ENCODE measurements at places on chromosomes 7 and 10. TPM values are rescaled to one million over a fixed set of nuclear protein-coding genes. Genes with fewer than 3 reads are reported as not detected.
A peak's percentile ranks its signal among the peaks of the same experiment; 100 is the strongest.

The VWC2 gene
- total RNA-seq: not detected

The ZYX gene
- 48.4 TPM for total RNA-seq

The SLC29A4 gene
- total RNA-seq: 0.90 TPM

The HYAL4 gene
- not detected for total RNA-seq

The STK31 gene
- 0.33 TPM for total RNA-seq

The ZNF316 gene
- total RNA-seq: 9.9 TPM

The PAXIP1 gene
- total RNA-seq: 13.5 TPM

DNA sequence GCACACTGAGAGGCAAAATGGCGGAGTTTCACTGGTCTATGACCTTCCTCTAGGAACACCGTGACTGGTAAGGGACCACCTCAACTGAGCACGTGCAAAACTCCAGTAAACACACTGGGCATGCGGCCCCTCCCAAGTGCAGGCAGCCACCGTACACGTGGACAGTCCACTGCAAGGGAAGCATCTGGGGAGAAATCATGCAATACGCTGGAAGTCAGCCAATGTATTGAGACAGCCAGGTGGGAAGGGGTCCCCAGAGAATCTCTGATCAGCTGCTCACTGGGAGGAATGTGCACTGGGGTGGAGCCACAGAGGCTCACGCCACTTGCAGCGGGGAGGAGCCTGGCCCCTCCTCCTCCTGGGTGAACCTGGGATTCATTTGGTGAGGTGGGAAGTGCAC is 49.3 kb downstream of the CFAP46 start:
- DNase-seq: peak; percentile 11

DNA sequence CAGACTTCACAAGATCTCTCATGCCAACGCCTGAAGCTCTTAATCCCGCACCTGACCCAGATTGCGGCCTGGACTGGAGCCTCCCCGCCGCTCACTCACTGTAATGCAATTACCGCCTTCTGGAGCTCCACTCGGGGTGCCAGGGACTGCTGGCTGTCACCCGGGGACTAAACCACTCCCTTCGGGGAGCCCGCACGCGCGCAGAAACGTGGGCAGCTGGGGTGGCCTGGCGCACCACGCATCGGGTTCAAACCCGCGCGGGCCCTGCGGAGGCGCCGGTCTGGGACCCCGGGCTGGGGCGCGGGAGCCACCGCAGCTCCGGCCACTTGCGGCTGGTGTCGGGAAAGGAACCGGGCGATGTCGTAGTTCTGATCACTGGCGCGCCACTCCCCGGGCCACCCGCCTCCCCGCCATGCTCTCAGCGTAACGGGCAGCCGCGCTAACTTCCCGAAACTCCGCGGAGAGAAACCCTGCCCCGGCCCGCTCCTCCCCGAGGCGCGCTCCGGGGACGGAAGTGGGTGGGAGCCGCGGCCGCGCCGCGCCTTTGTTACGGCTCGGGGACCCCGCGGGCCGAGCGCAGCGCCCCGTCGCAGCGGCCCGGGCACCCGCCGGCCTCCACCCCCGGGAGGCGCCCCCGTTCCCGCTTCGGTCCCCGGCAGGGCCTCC is 100.3 kb upstream of the SVIL start:
- DNase-seq: peak; percentile 43

DNA sequence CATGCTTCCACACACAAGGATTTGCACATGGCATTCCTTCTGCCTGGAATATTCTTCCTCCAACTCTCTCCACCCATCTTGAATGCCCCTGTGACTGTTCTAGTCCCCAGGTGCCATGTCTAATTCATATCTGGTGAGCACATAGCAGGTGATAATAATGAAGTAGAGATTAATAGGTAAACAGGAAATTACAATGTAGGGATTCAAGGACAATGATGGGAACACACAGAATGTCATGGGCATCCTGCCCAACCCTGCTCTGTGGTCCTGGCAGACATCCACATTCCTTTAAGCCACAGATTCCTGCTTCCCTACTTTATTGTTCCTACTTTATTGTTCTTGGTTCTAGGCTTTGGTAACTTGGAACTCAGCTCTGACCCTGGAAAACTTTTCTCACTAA is 115.8 kb downstream of the THSD7A start:
- DNase-seq: peak; percentile 73

- peak; percentile 51 for DNase-seq
Measured at GRCh38 chr7:90597563-90598253, 1.6 kb downstream of the CDK14 start.

- DNase-seq: peak; percentile 55
Measured at GRCh38 chr10:116753759-116754158, 11.4 kb upstream of the HSPA12A start.

- no peak for DNase-seq
Measured at GRCh38 chr7:43649755-43650274, 66.9 kb downstream of the STK17A start.

- DNase-seq: peak; percentile 83
Measured at GRCh38 chr10:69696073-69696731, 66.2 kb downstream of the FAM241B start.

DNA sequence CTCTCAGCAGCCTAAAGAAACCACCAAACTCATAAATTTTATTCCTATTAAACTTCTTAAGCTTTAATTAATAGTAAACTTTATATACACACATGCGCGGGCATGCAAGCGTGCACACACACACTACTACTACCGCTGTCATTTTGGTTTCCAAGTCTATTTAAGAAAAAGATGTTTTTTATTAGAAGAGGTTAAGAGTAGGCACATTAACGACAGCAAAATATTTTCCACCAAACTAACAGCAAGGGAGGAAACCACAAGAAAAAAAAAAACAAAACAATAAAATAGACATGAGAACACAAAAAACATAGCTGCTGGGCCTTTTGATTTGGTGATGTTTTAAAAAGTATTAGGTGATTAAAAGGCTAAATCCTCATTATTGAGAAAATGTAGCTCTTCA is 28.6 kb downstream of the RTKN2 start:
- no peak for DNase-seq

DNA sequence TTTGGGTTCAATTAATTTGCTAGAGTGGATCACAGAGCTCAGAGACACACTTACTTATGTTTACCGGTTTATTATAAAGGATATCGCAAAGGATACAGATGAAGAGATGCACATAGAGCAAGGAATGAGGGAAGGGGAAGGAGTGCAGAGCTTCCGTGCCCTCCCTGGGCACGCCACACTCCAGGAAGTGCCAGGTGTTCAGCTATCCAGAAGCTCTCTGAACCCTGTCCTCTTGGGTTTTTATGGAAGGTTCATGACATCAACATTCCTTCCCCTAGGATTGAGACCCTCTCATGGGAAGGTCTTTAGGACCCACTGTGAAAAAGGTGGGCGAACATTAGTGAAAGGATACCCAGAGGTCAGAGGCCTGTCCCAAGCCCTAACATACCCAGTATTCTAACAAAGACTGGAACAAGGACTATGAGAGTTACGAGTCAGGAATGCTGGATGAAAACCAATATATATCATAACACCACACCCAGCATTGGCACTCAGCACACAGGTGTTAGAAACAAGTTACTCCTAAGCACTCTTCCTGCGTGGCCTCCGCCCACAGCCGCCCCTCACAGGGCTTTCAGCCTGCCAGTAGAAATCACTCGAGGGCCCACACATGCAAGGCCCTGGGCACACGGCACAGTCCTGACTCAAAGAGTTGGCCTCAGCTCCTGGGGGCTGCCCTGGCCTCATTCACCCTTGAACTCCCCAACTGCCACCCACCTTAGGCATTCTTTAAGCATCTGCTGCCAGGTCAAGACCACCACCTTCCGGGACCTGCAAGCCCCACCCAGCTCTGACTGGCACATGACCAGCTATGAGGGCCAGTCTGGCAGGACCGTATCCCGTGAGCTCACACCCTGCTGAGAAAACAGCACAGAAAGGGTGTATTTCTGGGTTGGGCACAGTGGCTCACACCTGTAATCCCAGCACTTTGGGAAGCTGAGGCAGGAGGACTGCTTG is 5.6 kb upstream of the AIFM2 start:
- no peak for DNase-seq

DNA sequence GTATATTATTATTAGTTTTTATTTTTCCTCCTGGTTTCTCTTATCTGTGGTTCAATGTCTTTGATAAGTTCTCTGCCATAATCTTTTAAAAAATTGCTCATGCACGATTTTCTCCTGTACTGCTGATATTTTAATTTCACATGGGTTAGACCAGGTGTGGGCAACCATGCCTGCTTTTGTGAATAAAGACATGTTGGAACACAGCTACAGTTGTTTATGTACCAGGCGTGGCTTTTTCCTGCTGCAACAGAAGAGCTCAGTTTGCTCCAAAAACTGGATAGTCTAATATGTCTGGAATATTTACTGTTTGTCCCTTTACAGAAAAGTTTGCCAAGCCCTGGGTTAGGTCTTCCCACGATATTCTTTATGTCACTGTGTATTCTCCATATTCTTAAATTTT is 105.2 kb downstream of the VWC2 start:
- no peak for DNase-seq

- DNase-seq: peak; percentile 63
Measured at GRCh38 chr7:79984210-79984609, 150.4 kb upstream of the GNAI1 start.

GRCh38 chr7:80207501-80207900 is 72.9 kb downstream of the GNAI1 start:
- DNase-seq: no peak

DNA sequence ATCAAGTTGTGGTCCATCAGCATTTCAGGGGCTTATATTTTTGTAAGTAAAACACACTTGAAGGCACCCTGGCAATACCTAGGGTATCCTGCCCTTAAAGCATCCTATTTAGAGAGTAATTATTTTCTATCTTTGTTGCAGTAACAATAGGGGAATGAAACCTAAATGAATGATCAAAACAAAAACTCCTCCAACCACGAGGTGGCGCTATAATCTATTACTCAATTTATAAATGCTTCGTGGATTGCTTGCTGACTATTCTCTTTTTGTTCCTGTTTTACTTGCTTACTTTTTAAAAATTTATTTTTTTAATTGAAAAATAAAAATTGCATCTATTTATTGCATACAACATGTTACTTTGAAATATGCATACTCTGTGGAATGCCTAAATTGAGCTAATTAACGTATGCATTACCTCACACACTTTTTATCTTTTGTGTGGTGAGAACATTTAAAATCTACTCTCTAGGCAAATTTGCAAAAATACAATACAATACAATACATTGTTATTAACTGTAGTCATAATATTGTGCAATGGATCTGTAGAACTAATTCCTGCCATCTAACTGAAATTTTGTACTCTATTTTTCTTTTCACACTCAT is 147.7 kb upstream of the BMPER start:
- peak; percentile 76 for DNase-seq

DNA sequence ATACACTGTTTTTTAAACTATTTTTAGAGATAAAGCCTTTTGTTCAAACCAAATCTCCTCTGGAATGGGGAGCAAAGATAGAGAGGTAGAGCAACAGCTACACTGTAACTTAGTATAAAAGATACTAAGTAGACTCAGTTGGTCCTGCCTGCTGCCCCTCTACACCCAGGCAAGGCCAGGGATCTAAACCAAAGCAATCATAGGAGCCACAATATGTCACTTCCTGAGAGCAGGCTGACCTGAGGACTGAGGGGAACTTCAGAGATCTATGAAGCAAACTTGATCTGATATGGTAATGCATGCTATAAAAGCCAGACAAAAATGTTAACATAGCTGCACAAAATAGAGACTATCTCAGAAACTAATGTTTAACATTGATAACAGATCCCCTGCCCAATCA is 7.0 kb upstream of the TRDMT1 start:
- DNase-seq: no peak

GRCh38 chr7:158021836-158022235 is 565.8 kb downstream of the PTPRN2 start:
- no peak for DNase-seq

DNA sequence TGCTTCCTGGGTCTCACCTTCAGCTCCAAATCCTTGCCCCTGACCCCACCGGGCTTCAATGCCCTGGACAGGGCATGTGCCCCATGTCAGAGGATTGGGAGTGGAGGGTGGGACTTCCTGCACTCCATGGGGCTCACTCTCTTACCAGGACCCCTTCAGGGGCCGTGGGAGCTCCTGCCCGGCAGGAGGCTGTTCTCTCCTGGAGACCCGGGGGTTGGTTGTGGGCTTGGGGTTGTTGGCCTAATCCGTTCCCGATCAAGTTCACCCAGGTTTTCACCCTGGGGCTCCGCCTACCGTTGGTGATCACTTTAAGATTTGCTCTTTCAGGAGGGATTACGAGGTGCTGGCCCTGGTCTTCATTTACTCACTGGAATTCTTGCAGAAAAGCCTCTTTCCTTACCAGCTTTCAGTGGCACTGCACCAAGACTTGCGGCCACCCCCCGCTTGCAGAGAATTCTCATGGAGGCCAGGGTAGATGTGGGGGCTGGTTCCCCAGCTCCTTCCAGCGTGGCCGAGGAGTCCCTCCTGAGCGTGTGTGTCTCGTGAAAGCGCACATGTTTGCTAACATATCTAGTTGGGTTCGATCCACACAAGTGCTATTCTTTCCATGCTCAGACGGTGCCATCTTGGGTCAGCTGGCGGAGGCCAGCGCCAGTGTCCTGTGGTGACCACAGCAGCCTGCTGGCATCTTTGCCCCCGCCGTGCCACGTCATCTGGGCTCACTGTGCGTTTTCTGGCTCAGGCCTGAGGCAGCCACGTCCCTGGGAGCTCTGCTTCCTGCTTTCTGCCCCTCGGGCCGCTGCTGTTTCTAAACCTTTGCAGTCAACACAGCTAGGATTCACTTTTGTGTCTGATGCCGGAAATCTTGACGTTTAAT is 15.6 kb downstream of the PWWP2B start:
- no peak for DNase-seq

DNA sequence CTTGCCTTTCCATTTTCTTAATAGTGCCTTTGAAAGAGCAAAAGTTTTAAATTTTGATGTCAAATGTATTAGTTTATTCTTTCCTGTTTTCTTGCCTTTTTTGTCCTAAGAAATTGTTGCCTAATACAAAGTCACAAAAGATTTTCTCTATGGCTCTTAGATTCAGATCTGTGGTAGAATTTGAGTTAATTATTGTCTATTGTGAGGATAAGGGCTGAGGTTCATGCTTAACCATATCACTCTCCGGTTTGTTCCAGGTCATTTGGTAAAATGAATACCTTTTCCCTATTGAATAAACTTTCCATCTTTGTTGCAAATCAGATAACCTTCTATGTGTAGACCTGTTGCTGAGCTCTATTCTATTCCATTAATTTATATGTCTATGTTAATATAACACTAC is 96.0 kb downstream of the NOD1 start:
- no peak for DNase-seq

GRCh38 chr7:128892521-128893250 is 17.8 kb downstream of the KCP start:
- no peak for DNase-seq

GRCh38 chr7:81776161-81776560 is 6.3 kb upstream of the HGF start:
- no peak for DNase-seq
